Activated CD4-positive, alpha-beta T cell treated with anti-CD3 and anti-CD28 coated beads, Interleukin-2, amount 10 ng/mL, durations not matched to agents 24 days and 14 days (primary cell): ENCODE measurements at places on chromosomes 13 and 19.

- DNase-seq, result no peak
These were observed 2.8 kb downstream of the MRPS12 start for GRCh38 chr19:38933544-38933943.

GRCh38 chr19:49614096-49614833 is 23.3 kb downstream of the PRR12 start:
- DNase-seq, result no peak

DNA sequence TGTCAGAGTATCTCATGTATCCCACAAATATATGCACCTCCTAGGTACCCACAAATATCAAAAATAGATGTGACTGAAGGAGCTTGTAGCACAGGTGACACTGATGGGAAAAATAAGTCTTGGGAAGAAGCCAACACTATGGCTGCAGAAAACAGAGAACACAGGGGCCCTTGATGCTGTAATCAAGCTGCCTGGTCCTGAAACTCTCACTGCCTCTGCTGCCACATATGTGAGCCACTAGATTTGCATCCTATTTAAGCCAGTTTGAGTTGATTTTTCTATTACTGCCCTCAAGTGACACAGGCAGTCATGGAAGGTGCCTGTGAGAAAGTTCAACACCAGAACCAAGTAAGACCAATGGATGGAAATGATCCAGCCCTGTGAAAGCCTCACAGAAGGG is 720.8 kb downstream of the UQCRFS1 start:
- DNase-seq, result no peak

DNA sequence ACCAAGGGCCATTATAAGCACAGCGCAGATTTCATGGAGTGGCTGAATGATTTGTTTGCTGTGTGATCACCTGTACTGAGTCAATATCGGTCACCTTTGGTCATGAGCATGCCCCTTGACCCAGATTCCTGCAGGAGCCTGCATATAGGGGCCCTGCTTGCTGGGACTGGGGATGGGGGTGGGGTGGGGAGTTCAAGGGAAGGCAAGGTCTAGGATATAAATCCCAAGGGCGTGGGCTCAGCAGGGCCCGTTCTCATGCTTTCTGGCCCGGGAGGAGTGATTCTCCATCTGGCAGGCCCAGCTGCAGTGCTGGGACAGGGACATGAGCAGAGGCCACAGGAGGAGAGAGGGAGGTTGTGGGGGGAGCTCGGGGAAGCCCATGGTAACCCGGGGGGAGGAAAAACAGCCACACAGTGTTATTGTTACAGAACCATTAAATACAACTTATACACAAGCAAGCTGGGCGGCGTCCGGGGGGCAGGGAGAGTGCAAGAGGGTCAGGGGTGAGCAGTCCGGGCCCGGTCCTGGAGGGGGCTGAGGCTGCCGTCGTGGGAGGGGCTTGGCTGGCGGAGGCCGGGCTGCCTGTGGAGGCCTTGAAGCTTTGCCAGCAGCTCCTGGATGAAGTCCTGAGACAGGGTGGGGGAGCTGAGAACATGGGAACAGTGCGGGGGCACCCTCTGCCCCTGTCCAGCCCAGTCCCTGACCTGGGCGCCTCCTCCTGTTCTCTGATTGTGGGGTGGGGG is 5.2 kb downstream of the PPP1R14A start:
- DNase-seq, result no peak
